Stimulated activated naive CD4-positive, alpha-beta T cell treated with Interleukin-2 at 50 U/mL for 16 hours (primary cell): ENCODE measurements at places on chromosomes 11 and 22.

GRCh38 chr11:131691181-131692041 lies 321.0 kb downstream of the NTM start:
- no peak for DNase-seq

- DNase-seq, result no peak
These were observed 126.8 kb upstream of the RAG2 start for GRCh38 chr11:36724742-36725385.

GRCh38 chr11:83456566-83456965 lies 170.4 kb upstream of the CCDC90B start:
- no peak for DNase-seq

DNA sequence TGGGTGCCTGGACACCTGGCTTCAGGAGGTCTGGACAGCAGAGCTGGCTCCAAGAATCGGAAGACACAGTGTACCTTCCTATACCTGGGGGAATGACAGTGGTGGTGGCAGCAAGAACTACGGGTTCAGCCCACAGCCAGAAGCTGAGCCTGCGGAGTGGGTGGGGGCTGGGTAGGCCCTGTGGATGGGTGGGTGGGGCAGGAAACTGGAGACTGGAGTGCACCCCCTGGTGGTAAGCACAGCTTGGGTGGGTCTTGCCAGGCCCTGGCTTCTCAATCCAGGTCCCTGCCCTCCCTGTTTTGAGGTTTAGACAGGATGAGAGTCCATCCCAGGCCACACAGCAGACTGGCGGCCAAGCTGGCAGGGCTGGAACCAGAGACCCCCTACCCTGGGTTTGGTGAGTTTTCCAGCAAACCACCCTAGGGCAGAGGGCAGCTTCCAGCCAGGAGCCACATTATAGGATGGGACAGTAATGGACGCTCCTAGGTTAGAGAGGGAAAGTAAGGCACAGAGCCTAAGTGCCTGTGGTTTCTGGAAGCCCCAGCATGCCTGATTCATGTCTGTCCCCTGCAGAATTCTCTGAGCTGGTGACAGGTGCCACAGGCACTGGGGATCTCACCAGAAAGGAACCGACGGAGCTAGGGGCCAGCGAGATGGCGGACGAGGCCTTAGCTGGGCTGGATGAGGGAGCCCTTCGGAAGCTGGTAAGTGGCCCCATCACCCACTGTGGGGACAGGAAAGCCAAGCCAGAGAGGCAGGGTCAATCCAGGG lies 1.7 kb downstream of the SMTN start:
- DNase-seq, result peak; percentile 22

DNA sequence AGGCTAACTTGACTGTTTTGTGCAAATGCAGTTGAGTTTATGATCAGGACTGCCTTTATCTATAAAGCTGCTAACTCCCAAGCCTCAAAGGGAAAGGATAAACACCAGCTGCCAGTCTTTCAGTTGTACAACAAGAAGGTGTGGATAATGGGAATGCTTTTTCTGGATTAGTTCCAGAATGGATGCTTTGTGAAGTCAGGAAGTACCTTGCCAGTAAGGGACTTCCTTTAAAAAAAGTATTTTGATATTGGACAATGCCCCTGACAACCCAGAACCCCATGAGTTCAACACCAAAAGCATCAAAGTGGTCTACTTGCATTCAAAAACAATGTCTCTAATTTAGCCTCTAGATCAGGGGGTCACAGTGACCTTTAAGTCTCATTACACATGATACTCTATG lies 32.0 kb downstream of the OR5A2 start:
- no peak for DNase-seq
